SK-N-DZ (cell line): ENCODE measurements at places on chromosomes 2 and 18.

DNA sequence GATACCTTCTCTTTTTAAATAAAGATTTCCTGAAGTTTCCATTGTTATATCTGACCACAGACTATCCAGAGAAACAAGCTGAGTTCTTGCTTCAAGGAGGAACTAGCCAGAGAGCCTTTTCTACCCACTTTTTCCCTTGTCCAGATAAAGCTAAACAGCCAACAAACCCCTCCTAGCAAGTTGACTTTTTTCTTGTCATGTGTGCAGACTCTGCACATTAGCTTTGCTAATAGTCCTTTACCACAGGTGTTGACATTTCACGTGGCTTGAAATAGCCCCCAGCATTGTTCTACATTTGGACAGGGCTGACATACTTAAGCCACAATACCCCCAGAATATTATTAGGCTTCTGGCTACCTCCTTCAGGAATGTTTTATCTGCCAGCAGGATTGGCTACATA, 40.7 kb downstream of the PCBP1 start:
- no peak for DNase-seq

DNA sequence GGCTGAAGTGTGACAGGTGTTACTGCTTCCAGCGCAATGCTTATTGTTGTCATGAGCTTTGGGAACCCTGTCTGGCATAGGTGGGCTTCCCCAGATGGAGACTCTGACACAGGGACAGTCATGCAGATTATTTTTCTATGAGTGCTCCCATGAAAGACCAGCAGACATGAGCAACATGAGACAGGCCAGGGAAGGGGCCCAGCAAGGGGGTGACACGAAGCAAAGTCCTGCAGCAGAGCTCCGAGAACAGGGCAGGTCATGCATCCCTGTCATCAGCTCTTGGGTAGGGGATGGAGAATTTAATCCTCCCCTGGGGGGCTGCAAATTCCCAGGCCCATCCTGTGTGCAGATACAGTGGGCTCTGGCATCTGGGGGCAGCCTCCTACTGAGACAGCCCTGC, 77.4 kb downstream of the CTAGE1 start:
- no peak for DNase-seq

- no peak for DNase-seq
Measured at GRCh38 chr2:6955511-6956136, 38.4 kb downstream of the RNF144A start.

- no peak for DNase-seq
Measured at GRCh38 chr2:175228179-175228578, 46.7 kb upstream of the ATP5MC3 start.

GRCh38 chr2:120344976-120345581, 857 bp upstream of the INHBB start:
- no peak for DNase-seq

- DNase-seq: no peak
Measured at GRCh38 chr2:120307482-120307881, 38.5 kb upstream of the INHBB start.

DNA sequence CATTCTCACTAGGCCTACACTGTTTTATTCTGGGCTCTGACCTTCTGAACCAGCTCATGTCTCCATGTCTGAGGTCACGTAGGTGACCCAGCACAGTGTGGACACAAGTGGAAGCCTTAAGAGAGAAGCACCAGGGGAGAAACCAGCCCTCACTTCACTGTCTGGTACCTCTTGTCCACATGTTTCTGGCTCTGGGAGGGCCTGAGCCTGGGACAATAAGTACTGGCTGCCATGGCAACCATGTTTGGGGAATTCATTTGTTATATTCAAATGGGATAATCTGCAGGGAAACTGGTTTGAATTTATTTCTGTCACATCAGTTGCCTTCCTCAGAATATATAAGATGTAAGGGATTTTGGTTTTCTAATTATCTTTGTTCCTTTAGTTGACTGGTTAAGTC, 23.3 kb downstream of the MYO3B start:
- DNase-seq: no peak

GRCh38 chr2:190179754-190180312, 117.3 kb upstream of the MSTN start:
- DNase-seq: no peak

DNA sequence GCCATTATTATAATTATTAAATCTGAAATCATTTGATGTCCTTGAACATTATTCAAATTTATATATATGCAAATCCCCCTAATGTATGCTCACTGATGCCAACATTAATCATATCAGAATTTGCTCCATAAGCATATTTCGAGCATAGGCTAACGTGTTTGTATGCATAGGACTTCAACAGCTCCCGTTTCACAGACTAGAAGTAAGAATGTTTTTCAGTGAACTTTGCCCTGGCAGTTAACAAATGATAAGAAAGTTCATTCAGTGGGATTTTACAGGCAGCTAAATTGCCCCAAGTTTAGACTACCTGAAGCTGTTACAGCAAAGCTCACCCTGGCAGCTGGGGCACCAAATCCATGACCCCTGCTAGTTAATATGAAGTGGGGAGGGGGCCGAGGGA, 272.0 kb downstream of the LNPK start:
- no peak for DNase-seq

GRCh38 chr18:23291456-23292205, 156.3 kb downstream of the CABLES1 start:
- no peak for DNase-seq

DNA sequence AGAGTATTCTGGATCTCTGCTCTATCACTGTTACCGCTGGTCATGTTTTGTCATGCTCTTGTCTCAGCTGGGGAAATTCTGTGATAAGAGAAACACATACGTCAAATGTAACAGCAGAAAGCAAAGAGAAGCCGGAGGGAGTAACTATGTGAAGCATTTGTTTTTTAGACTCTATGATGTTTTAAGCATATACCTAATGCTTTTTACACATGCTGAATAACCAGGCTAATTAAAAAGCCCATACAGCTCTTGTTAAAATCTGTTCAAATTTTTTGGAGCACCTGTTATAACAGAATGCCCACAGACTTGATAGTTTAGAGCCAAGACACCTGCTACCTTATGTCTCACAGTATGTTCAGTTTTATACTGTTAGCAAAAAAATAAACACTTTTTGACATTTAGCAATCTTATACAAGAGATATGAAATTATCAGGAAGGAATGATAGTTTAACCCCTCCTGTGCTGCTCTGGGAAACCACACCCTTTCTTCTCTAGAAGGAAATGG, 92.3 kb upstream of the TANK start:
- DNase-seq: no peak

- DNase-seq: no peak
Measured at GRCh38 chr2:136539355-136539754, 226.0 kb upstream of the THSD7B start.

- no peak for DNase-seq
Measured at GRCh38 chr18:11271954-11272353, 122.6 kb upstream of the PIEZO2 start.

DNA sequence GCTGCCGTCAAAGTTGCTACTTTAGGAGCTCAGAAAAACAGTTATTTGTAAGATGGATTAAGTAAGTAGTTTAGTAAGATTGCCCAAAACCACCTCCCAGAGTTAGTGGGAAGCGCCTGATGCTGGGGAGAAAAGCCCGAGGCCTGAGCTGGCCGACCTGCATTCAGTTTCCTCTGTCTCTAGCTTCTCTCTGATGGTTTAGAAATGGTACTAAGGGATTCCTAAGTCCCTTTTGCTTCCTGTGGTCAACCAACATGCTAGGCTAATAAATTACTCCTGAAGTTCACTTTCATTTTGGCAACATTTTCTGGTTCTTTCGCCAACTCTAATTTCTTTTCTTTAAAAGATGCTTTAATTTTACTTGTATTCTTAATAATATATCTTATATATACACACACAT, 60.1 kb downstream of the ASAP2 start:
- no peak for DNase-seq

DNA sequence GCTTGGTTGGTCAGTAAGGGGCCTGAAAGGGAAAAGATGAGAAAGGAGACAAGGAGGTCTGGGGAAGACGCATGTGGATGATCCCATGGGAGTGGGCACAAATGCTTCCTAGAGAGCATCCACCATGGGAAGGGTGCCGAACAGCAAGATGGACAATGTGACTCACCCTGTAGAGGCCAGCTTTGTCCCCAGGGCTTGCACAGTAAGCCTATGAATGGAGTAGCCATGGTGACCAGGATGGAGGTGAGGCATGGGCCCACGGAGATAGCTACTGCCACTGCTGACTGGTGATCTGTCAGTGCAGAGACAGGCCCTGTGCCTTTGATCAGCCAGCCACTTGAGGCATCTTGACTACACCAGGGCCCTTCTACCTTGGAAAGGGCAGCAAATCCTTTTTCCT, 172.6 kb downstream of the HAUS1 start:
- DNase-seq: no peak

- no peak for DNase-seq
Measured at GRCh38 chr2:70304498-70304897, 2.6 kb upstream of the FAM136A start.

DNA sequence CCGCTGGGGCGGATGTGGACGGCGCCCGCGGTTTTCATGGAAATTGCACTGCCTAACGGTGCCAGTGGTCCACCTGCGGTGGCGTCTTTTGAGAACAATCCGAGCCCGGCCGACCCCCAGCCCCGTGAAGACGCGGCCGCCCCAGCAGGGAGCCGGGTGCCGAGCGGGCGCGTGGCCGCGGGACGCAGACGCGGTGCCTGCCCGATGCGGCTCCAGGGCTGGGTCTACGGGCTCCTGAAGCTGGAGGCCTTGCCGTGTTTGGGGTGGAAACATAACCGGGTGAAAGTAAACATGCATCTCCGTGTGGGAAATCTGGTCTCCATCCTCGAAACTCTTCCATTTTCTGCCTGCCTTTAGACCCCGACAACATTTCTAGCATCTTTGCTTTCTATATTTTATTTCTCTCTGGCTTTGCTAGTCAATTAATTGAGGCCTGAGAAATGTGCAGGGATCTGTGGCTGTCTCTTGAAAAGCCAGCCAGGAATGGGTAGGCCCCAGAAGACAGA, 572 bp downstream of the INPP4A start:
- no peak for DNase-seq

GRCh38 chr18:9931678-9932077, 17.9 kb downstream of the VAPA start:
- DNase-seq: no peak

GRCh38 chr2:134120733-134121630, 132.9 kb upstream of the MGAT5 start:
- peak; percentile 53 for DNase-seq

- no peak for DNase-seq
Measured at GRCh38 chr18:44411262-44411905, 269.3 kb upstream of the SETBP1 start.

DNA sequence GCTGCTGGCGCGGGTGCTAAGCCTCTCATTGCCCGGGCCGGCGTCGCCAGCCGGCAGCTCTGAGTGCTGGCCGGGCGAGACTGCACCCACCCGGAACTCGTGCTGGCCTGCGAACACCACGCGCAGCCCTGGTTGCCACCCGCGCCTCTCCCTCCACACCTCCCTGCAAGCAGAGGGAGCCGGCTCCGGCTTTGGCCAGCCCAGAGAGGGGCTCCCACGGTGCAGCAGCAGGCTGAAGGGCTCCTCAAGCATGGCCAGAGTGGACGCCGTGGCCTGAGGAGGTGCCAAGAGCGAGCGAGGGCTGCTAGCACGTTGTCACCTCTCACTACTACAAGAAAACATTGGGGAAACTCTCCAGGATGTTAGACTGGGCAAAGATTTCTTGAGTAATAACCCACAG, 98.6 kb downstream of the SPIRE1 start:
- DNase-seq: no peak

GRCh38 chr2:196125596-196125995, 45.8 kb downstream of the STK17B start:
- DNase-seq: no peak

- no peak for DNase-seq
Measured at GRCh38 chr18:573385-573784, 6.8 kb upstream of the CETN1 start.

DNA sequence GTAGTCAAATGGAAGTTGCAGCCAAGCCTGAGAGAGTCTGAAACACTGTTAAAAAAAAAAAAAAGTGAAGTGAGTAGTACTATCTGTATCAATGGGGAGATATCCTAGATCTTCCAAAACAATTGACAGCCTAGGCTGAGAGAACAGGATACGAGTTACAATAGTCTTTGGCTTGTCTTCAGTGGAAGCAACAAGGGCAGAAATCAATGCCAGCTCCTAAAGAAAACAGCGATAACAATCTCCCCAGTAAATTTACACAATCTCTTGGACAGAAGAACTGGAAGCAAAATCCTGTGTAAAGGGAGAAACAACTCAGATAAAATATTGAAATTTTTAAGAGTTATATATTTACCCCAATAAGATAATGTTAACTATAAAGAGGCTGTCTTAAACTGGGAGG, 508.7 kb downstream of the LRRTM4 start:
- DNase-seq: no peak

DNA sequence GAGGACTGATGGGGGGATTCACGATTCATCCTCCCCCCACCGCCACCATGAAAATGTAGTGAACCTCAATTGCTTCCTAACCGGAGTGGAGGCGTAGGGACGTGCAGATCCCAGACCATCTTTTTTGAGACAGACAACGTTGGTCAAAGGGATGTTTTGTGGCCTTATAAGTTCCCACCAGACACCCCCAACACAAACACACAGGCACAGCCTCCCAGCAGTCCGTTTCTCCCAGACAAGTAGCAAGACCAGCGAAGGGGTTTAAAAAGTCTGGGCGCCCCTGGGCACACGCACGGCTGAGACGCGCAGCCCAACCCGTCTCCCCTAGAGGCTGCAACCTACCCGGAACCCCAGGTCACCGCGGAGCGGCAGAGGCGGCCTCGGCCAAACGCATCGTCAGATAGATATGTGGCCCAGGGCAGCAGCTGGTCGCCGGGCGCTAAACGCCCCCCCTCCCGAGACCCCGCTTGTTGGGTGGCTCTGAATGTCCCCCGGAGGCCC, 1.3 kb downstream of the GBX2 start:
- no peak for DNase-seq

DNA sequence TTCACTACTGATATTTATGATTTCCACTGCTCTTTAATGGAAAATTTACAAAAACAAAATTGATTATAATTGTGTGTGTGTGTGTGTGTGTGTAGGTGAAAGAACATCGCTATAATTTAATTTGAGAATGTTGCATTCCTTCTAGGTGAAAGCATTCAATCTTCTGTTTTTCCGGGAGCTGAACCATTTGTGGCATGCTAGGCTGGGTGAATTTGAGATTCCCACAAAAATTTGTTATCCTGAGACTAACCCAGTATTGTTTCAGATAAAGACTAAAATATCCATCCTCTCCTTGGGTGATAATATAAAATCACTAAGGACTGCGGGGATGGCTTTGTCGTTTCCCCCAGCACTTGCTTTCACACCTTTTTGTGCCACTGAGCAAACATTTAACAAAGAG, 911.2 kb upstream of the PIK3C3 start:
- DNase-seq: no peak

- peak; percentile 35 for DNase-seq
Measured at GRCh38 chr18:48007955-48008701, 77.7 kb upstream of the SMAD2 start.

GRCh38 chr2:2054363-2054882, 276.7 kb downstream of the MYT1L start:
- DNase-seq: no peak

GRCh38 chr18:68784071-68784470, 13.8 kb upstream of the CCDC102B start:
- no peak for DNase-seq

- DNase-seq: peak; percentile 68
Measured at GRCh38 chr2:237482485-237482884, 4.6 kb upstream of the MLPH start.

GRCh38 chr2:26059542-26059941, 25.7 kb downstream of the RAB10 start:
- no peak for DNase-seq
